Right lobe of liver (tissue), 6 donors: ENCODE measurements at places on chromosomes 4 and X. TPM values are rescaled to one million over a fixed set of nuclear protein-coding genes. Genes with fewer than 3 reads are reported as not detected.

Gene RADX
- 1.7 TPM for total RNA-seq

Gene SOWAHD
- 0.19 TPM for total RNA-seq

Gene IL9R
- total RNA-seq: 0.37 TPM

Gene HS3ST1
- 0.19 TPM for total RNA-seq

Gene TET2
- total RNA-seq: 7.1 TPM

Gene UGT2A1
- 1.3 TPM for total RNA-seq

Gene OTUD4
- 14.7 TPM for total RNA-seq

Gene ZNF185
- total RNA-seq: 0.87 TPM

Gene PTPN13
- 0.74 TPM for total RNA-seq

Gene HEPH
- 1.4 TPM for total RNA-seq

DNA sequence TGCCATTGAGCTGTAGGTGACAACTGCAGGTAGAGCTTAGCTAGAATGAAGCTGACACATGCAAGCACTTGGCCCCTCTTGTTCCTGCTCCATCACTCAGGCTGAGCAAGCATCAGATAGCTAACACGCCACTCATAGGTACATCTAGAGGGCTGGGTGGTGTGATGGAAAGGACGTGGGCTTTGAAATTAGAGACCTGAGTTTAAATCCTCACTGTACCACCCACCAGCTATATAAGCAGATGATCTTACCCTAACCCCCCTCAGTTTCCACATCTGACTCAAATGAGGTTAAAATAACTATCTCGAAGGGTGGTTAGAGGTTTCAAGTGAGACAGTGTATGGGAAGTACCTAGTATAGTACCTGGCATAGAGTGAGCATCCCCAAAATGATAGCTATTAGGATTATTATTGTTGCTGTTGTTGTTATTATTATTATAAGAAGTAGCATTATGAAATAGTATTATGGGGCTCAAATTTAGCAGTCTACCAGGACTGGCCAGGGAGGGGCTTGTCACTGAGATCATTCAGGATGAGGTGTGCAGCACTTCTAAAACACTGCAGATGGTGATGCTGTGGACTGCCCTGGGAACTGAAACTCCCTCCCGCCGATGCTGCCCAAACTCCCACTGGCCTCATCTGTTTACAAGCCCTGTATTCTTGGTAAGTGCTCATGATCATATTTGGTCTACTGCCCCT, 59.0 kb downstream of the REELD1 start:
- no peak overlapping the region for H3K4me3 ChIP-seq
- no peaks in the 10 kb centered on the region for H3K4me1 ChIP-seq
- H3K36me3 ChIP-seq: no peaks in the 10 kb centered on the region
- H3K27me3 ChIP-seq: no peaks in the 10 kb centered on the region

- H3K27me3 ChIP-seq: no peaks in the 10 kb centered on the region
- no peak overlapping the region for H3K4me3 ChIP-seq
- H3K4me1 ChIP-seq: peaks cover 4% of the 10 kb centered on the region
- DNase-seq: no peak
- H3K27ac ChIP-seq: no peak overlapping the region
Observed at GRCh38 chr4:140258476-140258875, 104.5 kb upstream of the MAML3 start.

GRCh38 chr4:80237992-80238391, 28.5 kb upstream of the FGF5 start:
- DNase-seq: no peak
- no peak overlapping the region for H3K27ac ChIP-seq
- no peaks in the 10 kb centered on the region for H3K27me3 ChIP-seq
- H3K36me3 ChIP-seq: no peaks in the 10 kb centered on the region
- no peak overlapping the region for H3K4me3 ChIP-seq

DNA sequence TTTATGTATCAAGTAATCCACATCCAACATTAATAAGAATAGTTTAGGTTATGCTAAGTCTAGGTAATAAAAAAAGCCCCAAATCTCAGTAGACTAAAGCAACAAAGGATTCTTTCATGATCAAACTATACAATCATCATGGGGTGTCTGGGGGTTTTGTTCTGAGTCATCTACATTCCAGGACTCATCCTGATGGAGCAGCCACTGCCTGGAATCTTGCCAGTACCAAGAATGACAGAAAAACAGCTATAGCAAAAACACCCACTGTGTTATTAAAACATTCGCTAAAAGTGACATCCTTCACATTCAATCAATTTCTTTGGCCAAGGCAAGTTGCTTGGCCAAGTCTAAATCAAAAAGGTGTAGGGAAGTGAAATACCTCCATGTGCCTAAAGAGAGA, 3.9 kb upstream of the ARHGEF38 start:
- no peaks in the 10 kb centered on the region for H3K27me3 ChIP-seq
- no peak overlapping the region for H3K27ac ChIP-seq
- H3K4me3 ChIP-seq: no peak overlapping the region
- DNase-seq: no peak
- no peaks in the 10 kb centered on the region for H3K4me1 ChIP-seq

DNA sequence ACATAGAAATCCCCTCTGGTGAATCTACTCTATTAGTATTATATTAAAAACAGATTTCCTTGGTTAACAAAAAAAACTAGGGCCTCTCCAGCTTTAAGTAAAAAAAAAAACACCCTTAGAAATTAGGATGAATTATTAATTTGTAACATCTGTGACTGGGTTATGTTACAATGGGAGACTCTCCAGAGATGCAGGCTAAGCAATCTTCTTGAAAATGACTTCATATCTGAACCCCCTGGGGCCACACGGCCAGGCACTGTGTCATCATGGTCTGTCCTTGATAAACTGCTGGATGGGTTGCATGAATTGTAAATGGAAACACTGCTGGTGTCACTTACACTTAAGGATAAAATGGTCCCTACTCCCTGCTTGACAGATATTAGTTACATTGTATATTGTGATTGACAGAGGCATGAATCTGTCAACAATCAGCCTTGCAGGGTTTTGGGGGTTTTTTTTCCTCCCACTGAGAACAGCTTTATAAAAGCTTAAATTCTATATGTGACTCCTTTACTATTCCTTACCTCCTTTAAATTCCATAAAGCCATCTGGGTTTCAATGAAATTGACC, 49.1 kb downstream of the PRKG2 start:
- H3K27ac ChIP-seq: no peak overlapping the region
- H3K27me3 ChIP-seq: no peaks in the 10 kb centered on the region
- H3K4me3 ChIP-seq: no peak overlapping the region
- DNase-seq: no peak

DNA sequence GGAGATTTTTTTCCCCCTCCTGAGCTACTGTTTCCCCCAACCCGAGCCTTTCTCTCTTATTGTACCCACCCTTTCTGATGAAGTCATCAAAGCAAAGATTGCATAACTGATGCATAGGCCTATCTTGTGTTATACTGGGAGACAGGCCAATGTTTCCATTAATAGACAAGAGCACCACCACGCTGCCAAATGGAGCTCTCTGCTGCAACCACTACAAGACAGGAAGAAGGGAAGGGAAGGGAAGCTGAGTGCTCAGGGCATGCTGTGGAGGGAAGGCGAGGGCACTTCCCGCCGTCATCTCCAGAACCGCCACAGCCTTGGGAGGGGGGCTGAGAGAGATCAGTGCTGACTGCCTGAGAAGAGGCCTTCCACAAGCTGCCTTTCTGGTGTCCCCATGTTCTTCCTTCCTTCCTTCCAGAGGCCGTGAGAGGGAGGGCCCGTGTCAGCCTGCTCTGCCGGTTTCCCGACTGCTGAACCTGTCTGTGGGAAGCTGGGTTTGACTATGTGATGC, 75.0 kb downstream of the MGST2 start:
- peak; percentile 71 for DNase-seq
- peaks cover 16% of the 10 kb centered on the region for H3K4me1 ChIP-seq
- no peaks in the 10 kb centered on the region for H3K36me3 ChIP-seq
- peak overlapping the region; percentile 26 for H3K4me3 ChIP-seq
- no peaks in the 10 kb centered on the region for H3K27me3 ChIP-seq
- H3K27ac ChIP-seq: peak overlapping the region; percentile 87

DNA sequence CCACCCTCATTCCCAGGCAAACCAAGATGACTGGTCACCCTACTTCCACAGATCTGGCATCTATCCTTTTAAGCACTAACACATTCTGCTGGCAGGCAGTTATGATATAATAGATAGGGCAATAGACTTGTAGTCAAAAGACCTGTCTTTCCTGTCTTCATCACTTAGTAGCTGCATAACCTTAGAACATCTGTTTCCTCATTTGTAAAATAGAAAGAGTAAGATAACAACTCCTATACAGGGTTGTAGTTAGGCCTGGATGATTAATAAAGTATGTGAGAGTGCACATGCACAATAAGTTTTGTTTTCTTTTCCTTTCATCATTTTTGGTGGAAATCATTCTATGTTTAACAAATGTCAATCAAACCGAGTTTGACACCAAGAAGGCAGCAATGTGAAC, 72.1 kb downstream of the GPR82 start:
- no peaks in the 10 kb centered on the region for H3K4me1 ChIP-seq
- no peak for DNase-seq
- no peaks in the 10 kb centered on the region for H3K36me3 ChIP-seq
- no peaks in the 10 kb centered on the region for H3K27me3 ChIP-seq
- H3K4me3 ChIP-seq: no peak overlapping the region

- no peaks in the 10 kb centered on the region for H3K4me1 ChIP-seq
Observed at GRCh38 chr4:188031751-188032150, 36.2 kb downstream of the ZFP42 start.

DNA sequence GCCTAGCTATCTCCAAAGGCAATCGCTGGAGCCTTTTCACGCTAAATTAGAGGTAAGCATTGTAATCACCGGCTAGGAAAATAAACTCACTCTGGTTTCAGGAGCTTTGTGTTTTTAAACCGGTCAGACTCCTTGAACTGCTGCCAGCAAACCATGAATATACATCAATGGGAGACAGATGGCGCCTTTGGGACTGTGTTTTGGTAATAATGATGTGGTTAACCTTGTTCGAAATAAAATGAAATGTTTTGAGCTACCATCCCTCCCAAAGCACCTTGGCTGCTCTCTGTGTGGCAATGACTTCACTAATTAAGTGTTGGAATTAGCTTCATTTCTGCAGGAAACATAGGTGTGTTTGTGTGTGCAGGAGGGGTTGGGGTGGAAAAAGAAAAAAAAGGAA, 65.3 kb downstream of the CLNK start:
- H3K27ac ChIP-seq: no peak overlapping the region
- H3K36me3 ChIP-seq: no peaks in the 10 kb centered on the region
- H3K27me3 ChIP-seq: no peaks in the 10 kb centered on the region
- no peaks in the 10 kb centered on the region for H3K4me1 ChIP-seq

DNA sequence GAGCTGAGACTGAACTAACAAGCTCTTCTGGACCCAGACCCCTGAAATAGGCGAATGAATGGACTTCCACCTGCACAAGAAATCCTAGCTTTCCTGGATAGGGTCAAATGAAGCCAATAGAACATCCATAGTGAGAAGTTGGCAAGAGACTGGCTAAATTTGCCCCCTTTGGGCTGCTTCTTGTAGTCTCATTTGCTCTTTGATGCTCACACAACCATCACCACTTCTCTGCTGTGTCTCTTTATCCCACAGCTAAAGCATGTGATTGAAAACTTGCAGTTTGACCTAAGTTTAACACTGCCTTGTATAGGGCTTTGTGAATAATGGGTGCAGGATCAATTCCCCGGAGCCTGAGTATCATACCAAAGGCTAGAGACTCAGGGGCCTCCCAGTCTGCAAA, 38.2 kb downstream of the NLGN3 start:
- no peaks in the 10 kb centered on the region for H3K27me3 ChIP-seq
- H3K36me3 ChIP-seq: no peaks in the 10 kb centered on the region
- DNase-seq: no peak

- no peak for DNase-seq
- no peaks in the 10 kb centered on the region for H3K4me1 ChIP-seq
- H3K27ac ChIP-seq: no peak overlapping the region
- no peaks in the 10 kb centered on the region for H3K27me3 ChIP-seq
- no peaks in the 10 kb centered on the region for H3K36me3 ChIP-seq
- no peak overlapping the region for H3K4me3 ChIP-seq
Observed at GRCh38 chr4:151948351-151949016, 187.7 kb upstream of the GATB start.

GRCh38 chr4:83172371-83172770, 57.8 kb upstream of the PLAC8 start:
- DNase-seq: no peak
- H3K4me3 ChIP-seq: no peak overlapping the region
- H3K27ac ChIP-seq: no peak overlapping the region
- H3K27me3 ChIP-seq: no peaks in the 10 kb centered on the region
- H3K4me1 ChIP-seq: no peaks in the 10 kb centered on the region

GRCh38 chrX:110671068-110671803, 124.4 kb downstream of the CHRDL1 start:
- H3K36me3 ChIP-seq: no peaks in the 10 kb centered on the region
- no peak overlapping the region for H3K27ac ChIP-seq
- DNase-seq: no peak
- no peak overlapping the region for H3K4me3 ChIP-seq
- H3K27me3 ChIP-seq: no peaks in the 10 kb centered on the region

DNA sequence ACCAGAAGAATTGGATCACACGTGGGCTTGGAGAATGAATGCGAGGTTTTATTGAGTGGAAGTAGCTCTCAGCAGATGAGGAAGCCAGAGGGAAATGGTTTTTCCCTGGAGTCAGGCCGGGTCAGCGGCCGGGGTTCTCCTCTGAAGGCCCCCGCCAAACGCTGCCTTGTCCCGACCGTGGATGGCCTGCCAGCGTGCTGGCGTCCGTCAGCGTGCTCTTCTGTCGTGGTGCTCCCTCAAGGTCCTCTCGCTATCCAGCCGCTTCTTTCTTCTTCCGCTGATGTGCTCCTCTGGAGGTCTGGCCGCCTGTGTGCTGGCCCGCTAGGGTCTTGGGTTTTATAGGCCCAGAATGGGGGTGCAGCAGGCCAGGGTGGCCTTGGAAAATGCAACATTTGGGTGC, 632.2 kb downstream of the TRAM1L1 start:
- H3K27me3 ChIP-seq: no peaks in the 10 kb centered on the region
- H3K4me1 ChIP-seq: no peaks in the 10 kb centered on the region
- no peak for DNase-seq
- H3K4me3 ChIP-seq: no peak overlapping the region
- no peak overlapping the region for H3K27ac ChIP-seq

GRCh38 chrX:96861661-96862060, 22.0 kb upstream of the RPA4 start:
- no peaks in the 10 kb centered on the region for H3K27me3 ChIP-seq
- H3K27ac ChIP-seq: no peak overlapping the region
- H3K4me3 ChIP-seq: no peak overlapping the region
- DNase-seq: no peak
- H3K4me1 ChIP-seq: no peaks in the 10 kb centered on the region

DNA sequence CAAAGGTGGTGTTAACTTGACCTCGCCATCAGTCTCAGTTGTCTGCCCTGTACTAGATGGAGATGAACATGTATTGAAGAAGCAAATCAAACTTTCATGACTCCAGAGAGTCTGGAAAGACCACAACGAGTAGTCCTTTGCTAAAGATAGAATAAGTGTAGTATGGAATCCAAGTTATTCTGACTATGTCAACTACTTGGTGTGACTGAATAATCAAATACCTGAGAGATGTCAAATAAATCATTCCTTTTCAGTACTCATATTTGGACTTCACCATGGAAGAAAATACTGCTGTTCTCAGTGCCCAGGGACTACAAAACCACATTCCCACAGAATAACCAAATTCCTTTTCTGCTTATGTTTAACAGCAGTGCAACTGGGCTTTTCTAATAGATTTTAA, 161.2 kb upstream of the SPRY1 start:
- H3K27me3 ChIP-seq: no peaks in the 10 kb centered on the region
- DNase-seq: no peak
- no peaks in the 10 kb centered on the region for H3K36me3 ChIP-seq
- H3K27ac ChIP-seq: no peak overlapping the region
- H3K4me1 ChIP-seq: no peaks in the 10 kb centered on the region
- no peak overlapping the region for H3K4me3 ChIP-seq

- H3K36me3 ChIP-seq: no peaks in the 10 kb centered on the region
- H3K27me3 ChIP-seq: no peaks in the 10 kb centered on the region
- H3K4me1 ChIP-seq: no peaks in the 10 kb centered on the region
Observed at GRCh38 chrX:86066998-86067397, 19.6 kb upstream of the CHM start.
